NCI-H460 (cell line): ENCODE measurements at places on chromosomes 7 and 10. TPM values are rescaled to one million over a fixed set of nuclear protein-coding genes. Genes with fewer than 3 reads are reported as not detected.
A peak's percentile ranks its signal among the peaks of the same experiment; 100 is the strongest.

DNA sequence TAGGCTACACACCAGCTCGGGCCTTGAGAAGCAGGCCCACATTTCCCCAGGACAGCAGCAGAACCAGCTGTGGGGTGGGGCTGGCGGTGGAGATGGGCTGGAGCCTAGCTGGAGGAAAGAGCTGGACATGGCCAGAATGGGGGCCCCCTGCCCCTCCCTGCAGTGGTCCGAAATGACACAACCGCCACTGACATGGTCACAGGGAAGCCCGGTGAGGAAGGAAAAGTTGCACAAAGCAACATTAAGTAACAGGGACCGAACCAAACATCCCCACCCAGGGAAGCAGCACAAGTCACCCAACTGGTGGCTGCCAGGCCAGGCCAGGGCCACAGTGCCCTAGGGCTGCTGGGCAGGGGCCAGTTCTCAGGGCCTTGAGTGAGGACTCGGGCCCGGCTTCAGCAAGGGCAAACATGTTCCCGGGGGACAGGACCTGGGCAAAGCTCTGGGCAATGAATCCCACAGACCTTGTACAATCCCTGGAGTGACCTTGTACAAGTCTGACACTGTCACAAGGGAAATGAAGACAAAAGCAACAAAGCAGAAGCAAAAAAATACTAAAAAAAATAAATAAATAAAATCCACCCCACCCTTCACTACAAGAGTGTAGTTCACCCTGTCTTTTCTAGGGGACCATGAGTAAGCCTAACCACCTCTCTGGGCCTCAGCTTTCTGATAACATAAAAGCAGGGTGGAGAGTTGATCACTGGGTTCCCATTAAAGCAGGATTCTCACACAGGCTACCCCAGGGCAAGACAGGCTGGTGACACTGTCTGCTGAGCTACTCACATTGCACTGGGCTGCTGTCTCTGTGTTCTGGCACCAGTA lies 33.0 kb downstream of the PSAP start:
- no peak for DNase-seq

GRCh38 chr10:133124357-133125211 lies 35.4 kb upstream of the KNDC1 start:
- peak; percentile 19 for DNase-seq

FBXO24 gene
- 0.69 and 1.3 TPM in 2 replicates for total RNA-seq

ALKBH4 gene
- 8.5 and 9.5 TPM in 2 replicates for total RNA-seq

HSPA12A gene
- total RNA-seq = 10.0 and 10.6 TPM in 2 replicates

DNA sequence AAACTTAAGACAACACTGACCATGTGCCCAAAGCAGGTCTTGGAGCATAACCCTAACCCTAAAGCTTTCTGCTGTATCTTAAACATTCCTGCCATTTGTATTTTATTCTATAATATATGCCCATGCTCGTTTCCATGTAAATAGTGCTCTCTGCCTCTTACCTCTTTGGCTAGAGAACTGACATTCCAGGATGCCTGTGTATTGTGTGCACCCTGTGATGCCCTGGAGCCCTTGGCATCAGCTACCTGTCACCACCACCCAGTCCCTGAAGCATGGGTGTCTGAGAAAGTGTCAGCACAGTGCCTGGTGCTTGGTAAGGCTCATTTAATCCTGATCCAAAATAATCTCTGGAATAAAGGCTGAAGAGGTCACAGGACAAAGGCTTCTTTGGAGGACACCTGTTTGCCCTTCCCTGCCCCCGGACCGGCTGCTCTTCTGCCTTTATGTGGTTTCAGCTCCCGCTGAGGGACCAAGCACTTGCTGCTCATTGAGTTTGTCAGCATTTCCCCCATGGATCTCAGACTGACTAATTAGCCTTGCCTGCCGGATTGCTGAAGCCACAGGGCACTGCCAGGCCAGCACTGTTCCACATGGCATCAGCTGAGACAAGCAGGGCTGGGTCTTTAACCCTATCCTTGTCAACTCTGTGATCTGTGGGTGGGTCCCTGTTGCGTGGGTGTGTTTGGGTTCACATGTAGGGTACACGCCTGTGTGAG lies 139.1 kb upstream of the SORCS3 start:
- DNase-seq = no peak

ANTXRL gene
- not detected in 2 replicates for total RNA-seq

GBX1 gene
- not detected in 2 replicates for total RNA-seq

- DNase-seq = no peak
Measured at GRCh38 chr7:32639122-32639521, 143.8 kb downstream of the AVL9 start.
